ENCODE measurements at places on chromosomes 13 and 19.

GRCh38 chr13:82196087-82196486, 1686.2 kb downstream of the SLITRK1 start:
- DNase-seq = no peak

GRCh38 chr13:29914581-29914980, 64.2 kb upstream of the UBL3 start:
- DNase-seq = no peak

DNA sequence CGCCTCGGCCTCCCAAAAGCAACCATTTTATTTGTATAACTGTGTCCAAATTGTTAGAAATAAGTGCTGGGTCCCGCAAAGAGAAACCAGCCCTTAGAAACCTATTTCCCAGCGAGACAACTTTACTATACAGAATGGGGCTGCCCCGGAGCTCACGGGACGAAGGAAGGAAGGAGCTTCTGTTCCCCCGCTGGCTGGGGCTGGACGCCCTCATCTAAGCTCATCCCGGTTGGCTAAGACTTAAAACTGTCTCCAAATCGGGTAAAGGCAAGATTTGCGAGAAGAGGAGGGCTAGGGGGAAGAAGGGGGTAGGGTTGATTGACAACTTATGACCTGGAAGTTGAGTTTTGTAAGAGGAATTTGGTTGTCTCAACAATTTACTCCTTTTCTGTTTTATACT, 12.3 kb upstream of the BSG start:
- no peak for DNase-seq

- no peak for DNase-seq
These were observed 22.5 kb downstream of the LIG1 start for GRCh38 chr19:48147597-48148175.

- DNase-seq = no peak
These were observed 244.8 kb downstream of the NHLRC3 start for GRCh38 chr13:39283072-39283471.

DNA sequence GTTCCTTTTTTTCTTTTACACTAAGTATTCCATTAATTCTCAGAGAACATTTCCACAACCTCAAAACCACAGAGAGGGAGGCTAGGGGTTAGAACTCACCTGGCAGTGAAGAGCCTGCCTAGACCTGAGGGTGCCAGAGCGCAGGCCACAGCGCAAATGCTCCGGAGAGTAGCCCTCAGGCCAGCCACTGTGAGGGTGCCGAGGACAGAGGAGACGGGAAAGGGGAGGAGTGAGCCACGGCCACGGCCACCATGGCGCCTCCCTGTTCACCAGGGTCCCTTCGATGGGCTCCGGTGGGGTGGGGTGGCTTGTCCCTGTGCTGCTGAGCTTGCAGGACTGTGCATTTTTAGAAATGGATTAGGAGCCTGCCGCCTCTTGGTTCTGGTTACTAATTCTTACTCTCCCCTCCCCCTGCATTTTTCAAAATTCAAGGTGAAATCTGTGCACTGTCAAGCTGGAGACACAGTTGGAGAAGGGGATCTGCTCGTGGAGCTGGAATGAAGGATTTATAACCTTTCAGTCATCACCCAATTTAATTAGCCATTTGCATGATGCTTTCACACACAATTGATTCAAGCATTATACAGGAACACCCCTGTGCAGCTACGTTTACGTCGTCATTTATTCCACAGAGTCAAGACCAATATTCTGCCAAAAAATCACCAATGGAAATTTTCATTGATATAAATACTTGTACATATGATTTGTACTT, 58.8 kb downstream of the GGACT start:
- DNase-seq = no peak

GRCh38 chr19:19214892-19215291, 3.1 kb downstream of the NCAN start:
- DNase-seq = no peak

DNA sequence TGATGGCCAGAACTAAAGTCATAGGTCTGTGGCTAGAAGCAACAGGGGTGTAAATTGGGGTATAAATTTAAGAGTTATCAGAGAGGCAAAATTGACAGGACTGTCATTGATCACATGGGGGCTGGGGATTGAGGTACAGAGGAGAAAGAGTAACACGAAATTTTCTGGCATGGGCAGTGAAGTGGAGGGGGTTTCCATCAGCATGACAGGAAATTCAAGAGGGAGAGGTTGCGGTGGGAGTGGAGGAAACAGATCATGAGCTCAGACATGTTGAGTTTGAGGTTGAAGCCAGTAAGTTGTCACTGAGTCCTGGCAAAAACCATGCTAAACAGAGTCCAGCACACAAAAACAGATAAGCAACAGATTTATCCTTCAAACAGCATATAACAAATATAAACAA, 192.1 kb upstream of the TSC22D1 start:
- DNase-seq = no peak

- no peak for DNase-seq
These were observed 1.1 kb upstream of the FLT3LG start for GRCh38 chr19:49472936-49473335.

- no peak for DNase-seq
These were observed 168.8 kb downstream of the OLFM4 start for GRCh38 chr13:53197424-53197823.

DNA sequence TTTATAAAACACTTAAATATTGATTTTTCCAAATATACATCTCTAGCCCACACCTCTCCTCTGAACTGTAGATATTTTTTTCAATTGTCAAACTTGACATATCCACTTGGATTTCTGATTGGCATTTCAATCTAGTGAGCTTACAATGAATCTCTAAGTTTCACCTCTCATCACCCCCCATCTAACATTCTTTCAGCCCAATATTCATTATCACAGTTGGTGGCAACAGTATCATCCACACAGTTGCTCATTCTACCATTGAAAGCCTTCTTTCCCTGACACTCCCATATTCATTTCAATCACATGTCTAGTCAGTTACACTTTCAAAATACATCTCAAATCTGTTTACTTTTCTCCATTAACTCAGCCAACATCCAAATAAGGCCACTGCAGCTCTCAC, 385.2 kb downstream of the PCDH20 start:
- no peak for DNase-seq

DNA sequence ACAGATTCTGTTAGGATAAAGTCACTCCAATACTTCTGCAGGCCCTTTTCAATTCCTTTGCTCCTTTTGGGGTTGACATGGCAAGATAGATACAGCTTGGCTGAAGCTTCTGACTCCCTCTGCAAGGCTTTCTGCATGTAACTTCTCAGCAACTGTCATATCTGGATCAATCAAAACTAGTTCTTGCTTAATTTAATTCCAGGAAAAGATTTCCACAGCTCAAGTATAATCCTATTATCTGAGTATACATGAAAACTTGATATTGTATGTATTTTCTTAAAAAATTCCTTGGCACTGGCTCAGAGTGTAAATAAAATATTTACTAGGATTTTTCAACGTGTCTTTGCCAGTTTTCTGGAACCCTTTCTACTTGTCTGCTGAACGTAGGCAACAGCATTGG, 109.6 kb downstream of the STARD13 start:
- DNase-seq = no peak

- no peak for DNase-seq
These were observed 13.6 kb downstream of the PIN1 start for GRCh38 chr19:9848762-9849161.

DNA sequence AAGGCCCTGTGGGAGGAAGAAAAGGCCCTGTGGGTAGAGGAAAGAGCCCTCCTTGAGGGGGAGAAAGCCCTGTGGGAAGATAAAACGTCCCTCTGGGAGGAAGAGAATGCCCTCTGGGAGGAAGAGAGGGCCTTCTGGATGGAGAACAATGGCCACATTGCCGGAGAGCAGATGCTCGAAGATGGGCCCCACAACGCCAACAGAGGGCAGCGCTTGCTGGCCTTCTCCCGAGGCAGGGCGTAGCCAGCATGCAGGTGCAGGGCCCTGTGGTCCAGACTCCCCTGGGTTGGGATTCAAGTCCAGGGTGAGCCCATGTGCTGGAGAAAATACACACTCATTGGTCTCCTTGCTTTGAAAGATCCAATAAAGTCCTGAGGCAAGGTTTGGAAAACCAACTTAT, 4.1 kb downstream of the CCDC70 start:
- DNase-seq = no peak

- DNase-seq = no peak
These were observed 51.8 kb downstream of the MLLT1 start for GRCh38 chr19:6227936-6228325.

DNA sequence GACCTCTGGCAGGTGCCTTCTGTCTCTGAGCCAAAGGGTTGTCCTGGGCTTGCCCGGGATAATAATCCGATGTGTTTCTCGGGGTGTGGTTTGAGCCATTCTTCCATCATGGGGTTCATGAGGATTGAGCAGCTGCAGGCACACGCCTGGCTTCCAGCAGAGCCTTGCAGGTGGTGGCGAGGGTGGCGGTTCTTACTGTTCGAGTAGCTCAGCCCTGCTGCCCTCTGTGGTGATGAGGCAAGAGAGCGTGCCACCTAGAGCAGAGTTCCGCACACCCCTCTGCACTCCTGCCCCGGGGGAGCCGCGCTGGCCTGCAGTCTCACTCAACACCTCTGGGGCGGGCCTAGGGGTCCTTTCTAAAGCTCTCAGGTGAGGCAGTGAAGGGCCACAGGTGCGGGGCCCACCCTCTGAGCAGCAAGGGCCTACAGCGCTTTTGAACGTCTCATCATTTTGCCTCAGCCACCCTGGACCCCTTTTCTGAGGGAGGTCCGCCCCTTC, 3.8 kb downstream of the SCN1B start:
- DNase-seq = no peak

GRCh38 chr13:70874636-70875035, 766.4 kb upstream of the KLHL1 start:
- no peak for DNase-seq

- DNase-seq = no peak
These were observed 228.2 kb downstream of the PCDH20 start for GRCh38 chr13:61187471-61187870.

DNA sequence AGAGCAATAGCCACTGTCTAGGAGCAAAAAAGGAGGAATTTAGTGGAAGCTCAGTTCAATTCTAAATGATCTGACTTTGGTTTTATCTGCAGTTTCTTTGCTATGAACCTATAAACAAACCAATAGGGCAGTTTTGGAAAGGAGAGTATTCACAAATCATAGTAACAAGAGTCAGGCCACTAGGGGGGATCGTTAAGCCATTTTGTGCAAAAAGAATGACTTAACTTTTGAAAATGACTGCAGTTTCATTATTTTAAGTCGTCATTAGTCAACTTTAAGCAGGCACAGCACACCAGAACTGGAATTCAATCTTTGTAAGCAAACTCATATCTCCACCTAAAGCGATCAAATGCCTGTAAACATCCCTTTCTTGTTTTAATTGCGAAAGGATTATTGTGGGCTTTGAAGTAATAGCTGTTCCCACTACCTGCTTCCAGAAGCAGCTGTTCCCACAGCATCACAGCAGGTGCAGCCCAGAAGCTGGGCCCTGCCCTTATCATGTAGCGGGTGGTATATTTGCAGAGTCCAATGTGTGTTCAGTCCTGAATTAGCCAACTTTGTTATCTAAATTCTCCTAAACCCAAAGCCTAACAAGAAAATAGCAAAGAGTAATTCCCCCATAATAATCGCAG, 51.5 kb downstream of the SOX21 start:
- DNase-seq = no peak

DNA sequence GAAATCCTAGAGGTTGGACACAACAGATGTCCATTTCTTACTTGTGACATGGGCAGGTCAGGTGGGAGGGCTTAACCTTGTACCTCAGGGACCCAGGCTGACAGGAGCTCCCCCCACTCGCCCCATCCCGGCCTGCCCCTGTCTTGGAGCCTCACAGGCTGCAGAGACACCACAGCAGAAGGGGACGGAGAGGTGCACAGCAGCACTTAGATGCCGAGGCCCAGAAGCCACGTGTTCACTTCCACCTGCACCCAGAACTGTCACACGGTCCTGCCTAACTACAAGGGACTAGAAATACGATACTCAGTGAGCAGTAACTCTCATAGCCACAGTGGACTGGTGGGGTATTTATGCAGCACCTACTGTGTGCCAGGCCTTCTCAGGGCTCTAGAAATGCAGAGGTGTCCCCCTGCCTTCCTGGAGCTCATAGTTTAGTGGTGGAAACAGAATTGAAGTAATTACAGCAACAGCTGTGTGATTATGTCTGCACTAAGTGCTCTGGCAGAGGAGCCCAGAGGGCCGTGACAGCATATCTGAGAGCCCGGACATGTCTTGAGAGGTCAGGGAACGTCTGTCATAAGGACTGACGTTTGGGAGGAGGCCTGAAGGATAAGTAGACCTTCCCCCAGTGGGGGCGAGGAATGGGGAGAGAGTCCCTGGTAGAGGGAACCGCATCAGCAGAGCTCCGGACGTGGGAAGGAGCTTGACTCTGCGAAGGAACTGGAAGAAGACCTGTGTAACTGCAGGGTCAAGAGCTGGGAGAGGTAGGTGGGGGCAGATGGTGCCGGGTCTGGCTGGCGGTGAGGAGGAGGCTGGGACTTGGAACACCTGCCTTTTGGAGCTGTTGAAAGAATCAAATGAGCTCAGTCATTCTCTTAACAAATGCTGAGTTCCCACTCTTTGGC, 130.0 kb downstream of the SIPA1L3 start:
- no peak for DNase-seq

GRCh38 chr19:5615756-5616327, 6.7 kb downstream of the SAFB2 start:
- DNase-seq = no peak

DNA sequence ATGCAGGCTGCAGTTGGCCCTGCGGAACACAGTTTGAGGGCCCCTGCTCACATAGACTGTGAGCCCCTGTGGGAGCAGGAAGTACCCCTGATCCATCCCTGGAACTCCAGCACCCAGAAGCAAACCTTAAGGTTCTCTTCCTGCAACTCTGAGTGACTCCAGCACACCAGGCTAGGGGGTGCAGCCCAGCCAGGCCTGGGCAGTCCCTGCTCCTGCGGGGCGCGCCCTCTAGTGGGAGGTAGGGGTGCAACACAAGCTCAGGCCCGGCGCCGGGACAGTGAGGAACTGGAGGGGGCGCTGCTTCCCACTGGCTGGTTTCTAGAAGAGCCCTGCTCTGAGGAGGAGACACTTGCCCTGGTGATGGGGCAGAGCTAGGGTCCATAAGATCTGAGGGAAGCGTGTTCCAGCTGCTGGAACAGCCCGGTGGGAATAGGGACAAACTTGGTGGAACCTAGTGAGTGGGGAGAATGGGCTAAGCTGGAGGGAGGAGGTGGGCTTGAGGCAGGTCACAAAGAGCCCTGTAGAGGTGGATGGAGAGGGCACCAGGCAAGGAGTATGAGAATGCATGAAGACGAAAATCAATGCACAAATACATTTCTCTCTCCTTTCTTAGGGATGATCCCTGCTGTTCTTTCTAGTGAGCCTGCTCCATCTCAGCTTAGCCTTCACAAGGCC, 5.0 kb downstream of the ZSCAN5A start:
- no peak for DNase-seq

GRCh38 chr13:48876289-48876688, 99.4 kb upstream of the FNDC3A start:
- DNase-seq = no peak

Measured in stimulated activated CD8-positive, alpha-beta memory T cell treated with anti-CD3 and anti-CD28 coated beads, Interleukin-4, amount 100 ng/mL, for 1 hour (primary cell).